ENCODE measurements at places on chromosomes 6 and 20. TPM values are rescaled to one million over a fixed set of nuclear protein-coding genes. Genes with fewer than 3 reads are reported as not detected.

ARMH2 gene
- total RNA-seq: not detected

GRCh38 chr6:141483598-141484061 lies 649.1 kb upstream of the GJE1 start:
- DNase-seq: peak; percentile 69

DNA sequence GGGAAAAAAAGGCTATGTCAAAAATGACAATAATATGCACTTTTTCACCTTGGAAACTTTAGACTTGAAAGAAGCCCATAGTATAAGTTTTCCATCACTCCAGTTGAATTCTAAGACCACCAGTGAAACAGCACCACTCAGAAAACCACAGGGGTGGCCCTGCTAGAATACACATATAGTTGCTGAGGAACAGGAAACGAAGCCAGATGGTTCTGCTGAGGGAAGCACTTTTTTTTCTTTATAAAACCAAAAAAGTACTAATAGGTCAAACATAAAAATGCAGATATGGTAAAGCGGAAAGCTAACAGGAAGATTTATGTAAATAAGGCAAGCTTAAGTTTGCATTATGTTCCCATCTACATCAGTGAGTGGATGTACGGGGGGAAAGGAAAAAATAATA lies 303.9 kb downstream of the FOXC1 start:
- no peak for DNase-seq

DNA sequence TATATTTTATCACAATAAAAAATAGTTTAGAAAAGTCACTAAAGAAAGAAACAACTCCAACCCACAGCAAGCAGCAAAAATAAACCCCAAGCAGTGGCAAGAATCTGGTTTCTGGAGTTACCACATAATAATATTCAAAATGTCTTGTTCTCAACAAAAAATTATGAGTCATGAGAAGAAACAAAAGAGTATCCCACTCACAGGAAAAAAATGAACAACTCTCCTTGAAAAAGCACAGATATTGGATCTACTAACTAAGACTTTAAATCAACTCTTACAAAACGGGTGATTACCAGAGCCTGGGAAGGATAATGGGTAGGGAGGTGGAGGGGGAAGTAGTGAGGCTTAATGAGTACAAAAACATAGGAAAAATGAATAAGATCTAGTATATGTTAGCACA lies 425.6 kb downstream of the PLCB1 start:
- no peak for DNase-seq

Measured in activated CD4-positive, alpha-beta T cell treated with anti-CD3 and anti-CD28 coated beads for 36 hours (primary cell).